ENCODE measurements at places on chromosomes 16 and 17.

GRCh38 chr16:50509521-50510341 lies 38.5 kb upstream of the NKD1 start:
- DNase-seq: peak; percentile 24

- peak; percentile 37 for DNase-seq
These were observed 919.1 kb upstream of the EEF2KMT start for GRCh38 chr16:6016530-6017184.

GRCh38 chr17:61662741-61663140 lies 71.7 kb upstream of the NACA2 start:
- no peak for DNase-seq

DNA sequence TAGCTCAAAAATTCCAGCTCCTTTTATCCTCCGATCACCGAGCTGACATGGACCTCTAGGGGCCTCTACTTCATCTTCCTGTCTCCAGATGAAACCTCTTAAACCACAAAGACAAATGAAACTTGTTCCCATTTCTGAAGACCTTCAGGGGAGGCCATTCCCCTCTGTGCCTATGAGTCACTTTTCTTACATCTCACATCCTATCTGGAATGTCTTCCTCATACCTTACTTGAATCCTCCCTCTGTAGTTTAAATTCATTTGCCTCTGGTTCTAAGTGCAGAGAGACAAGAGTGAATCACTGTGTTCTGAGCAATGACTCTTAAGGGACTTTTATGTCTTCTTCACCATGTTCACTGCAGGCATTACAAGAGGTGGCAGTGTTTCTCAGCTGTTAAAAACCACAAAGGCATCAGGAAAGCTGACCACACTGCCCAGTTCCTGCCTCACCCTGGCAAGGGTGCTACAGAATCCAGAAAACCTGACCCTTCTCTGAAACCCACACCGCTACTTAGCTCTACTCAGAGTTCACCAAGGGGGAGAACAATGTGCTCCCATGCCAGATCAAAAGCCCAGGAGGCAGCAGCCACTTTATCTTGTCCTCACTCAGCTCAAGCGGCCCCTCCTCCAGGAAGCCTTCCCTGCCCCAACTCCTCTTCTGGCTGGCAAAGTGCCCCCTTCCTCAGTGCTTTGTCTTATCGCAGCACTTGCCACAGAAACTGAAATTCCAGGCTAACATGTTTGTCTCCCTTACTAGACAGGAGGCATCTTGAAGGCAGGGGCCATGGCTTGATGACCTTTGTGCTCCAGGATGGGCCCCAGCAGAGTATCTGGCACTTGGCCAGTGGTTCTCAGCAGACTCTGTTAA lies 6.4 kb downstream of the CUEDC1 start:
- DNase-seq: peak; percentile 66

- DNase-seq: no peak
These were observed 20.9 kb downstream of the CCDC182 start for GRCh38 chr17:57724026-57724728.

- DNase-seq: no peak
These were observed 18.2 kb downstream of the METTL9 start for GRCh38 chr16:21617607-21618006.

DNA sequence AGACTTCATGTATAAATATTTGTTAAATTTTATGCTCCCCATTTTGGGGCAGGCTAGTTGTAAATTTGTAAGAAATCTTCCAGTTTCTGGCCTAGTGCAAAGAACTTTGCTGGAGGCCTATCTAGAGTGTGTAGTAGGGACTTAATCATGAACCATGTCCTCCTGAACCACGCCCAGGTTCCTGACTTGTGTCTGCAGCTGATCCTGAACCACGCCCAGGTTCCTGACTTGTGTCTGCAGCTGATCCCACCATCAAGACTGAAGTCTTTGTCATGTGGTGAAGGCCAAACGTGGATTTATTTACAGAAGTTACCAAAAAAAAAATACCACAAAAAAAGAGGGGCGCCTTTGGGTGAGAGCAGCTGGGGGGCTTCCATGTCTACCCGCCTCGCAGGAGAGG lies 33.1 kb downstream of the LMF1 start:
- DNase-seq: no peak

DNA sequence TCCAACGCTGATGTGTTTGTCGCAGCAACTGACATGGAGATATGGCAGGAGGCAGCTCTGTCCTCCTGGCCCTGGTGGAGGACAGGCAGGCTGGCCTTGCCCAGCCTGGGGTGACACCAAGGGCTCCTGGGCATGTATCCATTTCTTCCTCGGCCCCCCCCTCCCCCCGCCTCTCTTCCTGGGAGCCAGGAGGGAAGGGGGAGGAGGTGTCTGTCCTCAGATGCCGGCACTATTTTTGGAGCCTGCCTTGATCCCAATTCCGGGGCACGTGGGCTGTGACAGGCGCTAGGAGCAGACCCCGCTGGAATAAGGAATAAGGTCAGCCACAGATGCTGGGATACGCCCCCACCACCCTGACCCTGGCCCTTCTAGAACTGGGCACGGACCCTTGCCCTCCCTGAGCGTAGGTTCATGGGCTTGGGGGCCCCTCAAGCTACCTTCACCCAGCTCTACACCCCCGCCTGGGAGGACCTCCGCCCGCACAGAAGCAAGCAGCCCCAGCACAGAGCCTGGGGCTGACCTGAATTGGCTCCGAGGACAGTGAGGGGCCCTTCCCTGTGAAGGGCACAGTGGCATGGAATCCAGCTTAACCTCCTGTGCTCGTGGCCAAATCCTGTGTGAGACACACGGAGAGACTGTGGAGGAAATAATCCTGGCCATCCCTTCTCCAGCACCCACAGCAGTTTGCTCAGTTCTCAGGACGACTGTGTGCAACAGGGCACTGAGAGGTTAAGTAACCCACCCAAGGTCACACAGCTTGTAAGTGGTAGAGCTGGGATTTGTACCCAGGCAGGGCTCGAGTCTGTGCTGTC lies 24.1 kb downstream of the SEC14L5 start:
- DNase-seq: no peak

- peak; percentile 38 for DNase-seq
These were observed 1.3 kb downstream of the SERPINF1 start for GRCh38 chr17:1762901-1763898.

DNA sequence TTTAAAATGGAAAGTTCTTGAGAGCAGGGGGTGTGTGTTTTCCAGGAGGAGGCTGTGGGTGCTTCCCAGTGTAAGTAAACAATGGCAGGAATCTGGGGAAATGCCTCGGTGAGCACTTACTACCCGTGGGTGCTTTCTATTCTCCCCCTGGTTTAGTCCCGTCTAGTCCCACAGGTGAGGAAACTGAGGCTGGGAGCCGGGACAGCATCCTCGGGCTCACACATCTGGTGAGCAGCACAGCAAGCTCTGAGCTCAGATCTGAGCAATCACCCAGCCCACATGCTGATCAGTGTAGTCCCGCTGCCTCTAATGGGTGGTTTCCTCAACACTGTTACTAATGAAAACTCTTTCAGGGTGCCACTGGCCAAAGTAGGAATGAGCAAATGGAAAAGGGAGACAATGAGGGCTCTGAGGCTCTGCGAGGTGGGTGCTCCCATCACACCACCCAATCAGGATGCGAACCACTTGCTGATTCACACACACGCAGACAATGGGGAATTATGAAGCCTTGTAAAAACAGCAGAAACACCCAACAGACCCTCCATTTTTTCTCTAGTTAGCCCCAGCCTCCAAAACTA lies 202.6 kb downstream of the PARN start:
- no peak for DNase-seq

- DNase-seq: no peak
These were observed 11.8 kb downstream of the DLX4 start for GRCh38 chr17:49980703-49981197.

- peak; percentile 38 for DNase-seq
These were observed 42.5 kb downstream of the MYH3 start for GRCh38 chr17:10614536-10615155.

GRCh38 chr16:86373276-86373901 lies 136.9 kb upstream of the FOXF1 start:
- no peak for DNase-seq

GRCh38 chr16:86503830-86504229 lies 6.5 kb upstream of the FOXF1 start:
- DNase-seq: no peak

GRCh38 chr16:85891033-85891775 lies 7.8 kb upstream of the IRF8 start:
- DNase-seq: peak; percentile 31

- no peak for DNase-seq
These were observed 114.6 kb downstream of the PITPNC1 start for GRCh38 chr17:67491681-67492024.

DNA sequence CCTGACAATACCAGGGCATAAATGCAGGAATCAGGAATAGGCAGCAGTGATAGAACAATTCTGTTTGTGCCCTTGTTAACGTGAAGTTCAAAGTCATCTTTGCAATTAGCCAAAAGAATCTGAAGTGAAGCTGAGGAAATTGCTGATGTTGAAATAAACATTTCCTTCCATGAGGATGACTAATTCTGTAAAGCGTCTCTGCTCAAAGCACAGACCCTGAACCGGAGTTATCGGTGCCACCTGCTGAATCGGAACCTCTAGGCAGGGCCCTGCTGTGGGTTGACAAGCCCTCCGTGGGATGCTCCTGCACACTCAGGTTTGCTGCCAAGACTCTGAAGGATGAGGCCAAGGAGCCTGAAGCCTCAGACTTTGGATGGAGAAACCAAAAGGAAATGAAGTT lies 37.0 kb upstream of the CDH1 start:
- DNase-seq: no peak

DNA sequence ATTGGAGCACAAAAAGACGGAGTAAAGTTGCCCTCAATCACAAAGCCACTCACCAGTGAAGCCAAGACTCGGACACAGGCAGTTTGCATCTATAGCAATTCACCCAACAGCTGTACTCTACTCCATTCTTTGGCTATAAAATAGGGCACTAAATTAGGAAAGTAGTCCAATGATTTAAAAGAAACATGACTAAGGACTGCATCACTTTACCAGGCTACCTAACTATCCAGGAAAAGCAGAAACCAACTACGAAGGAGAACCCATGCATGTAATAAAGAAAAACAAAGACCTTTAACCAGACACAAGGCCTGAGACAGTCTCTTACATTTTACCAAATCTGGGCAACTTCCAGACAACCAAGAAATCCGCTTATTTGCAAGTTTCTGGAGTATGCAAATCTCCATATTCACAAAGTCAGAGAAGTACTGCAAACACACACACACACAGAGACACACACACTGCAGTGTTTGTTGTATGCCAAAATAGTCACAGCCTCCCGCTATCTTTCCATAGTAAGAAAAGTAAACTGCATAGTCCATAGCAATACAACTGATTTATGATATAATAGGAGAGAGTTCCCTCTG lies 59.8 kb downstream of the CDH11 start:
- no peak for DNase-seq

DNA sequence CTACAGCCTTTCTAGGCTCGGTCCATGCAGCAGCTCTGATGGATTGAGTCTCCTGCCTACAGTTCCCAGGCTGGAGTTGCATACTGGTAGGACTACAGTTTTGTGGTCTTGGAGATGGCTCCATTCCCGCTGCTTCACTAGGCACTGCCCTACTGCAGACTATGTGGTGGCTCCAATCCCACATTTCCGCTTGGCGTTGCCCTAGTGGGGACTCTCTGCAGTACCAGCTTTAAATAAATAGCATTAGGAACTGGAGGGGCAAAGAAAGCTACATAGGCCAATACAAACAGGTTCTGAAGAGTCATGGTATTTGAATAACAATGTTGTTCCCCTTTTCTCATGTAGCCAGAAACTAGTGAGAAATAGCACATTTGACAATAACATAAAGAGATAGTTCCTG lies 5.4 kb upstream of the GOSR2 start:
- DNase-seq: no peak

- DNase-seq: peak; percentile 14
These were observed 541 bp downstream of the ZNF18 start for GRCh38 chr17:11996722-11997146.

DNA sequence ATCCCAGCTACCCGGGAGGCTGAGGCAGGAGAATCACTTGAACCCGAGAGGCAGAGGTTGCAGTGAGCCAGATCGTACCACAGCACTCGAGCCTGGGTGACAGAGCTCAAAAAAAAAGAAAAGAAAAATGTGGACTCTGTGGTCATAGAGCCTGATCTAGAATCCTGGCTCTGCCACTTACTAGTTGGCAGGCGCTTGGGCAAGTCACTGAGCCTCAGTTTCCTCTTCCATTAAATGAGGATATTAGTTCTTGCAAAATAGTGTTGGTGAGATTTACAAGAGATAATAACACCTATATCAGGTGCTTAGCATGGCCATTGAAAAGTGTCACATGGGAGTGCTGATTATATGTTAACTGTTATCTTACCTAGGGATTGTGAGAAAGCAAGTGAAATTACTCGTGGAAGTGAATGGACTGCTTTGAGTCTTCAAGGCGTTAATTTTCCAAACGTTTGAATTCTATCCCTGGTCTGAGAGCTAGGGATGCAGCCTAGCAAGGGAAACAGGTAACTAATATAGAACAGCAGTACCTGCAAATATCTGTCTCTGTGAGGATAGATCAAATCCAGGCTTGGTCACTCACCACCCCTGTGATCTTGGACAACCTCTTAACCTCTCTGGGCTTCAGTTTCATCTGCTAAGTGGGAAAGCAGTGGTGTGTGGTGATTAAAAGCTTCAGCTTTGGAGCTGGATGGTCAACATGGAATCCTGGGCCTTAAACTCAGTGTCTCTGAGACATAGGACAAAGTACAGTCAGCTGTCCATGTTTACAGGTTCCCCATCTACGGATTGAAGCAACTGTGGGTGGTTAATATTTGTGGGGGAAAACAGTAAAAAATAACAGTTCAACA lies 953 bp upstream of the NSMCE1 start:
- DNase-seq: no peak

DNA sequence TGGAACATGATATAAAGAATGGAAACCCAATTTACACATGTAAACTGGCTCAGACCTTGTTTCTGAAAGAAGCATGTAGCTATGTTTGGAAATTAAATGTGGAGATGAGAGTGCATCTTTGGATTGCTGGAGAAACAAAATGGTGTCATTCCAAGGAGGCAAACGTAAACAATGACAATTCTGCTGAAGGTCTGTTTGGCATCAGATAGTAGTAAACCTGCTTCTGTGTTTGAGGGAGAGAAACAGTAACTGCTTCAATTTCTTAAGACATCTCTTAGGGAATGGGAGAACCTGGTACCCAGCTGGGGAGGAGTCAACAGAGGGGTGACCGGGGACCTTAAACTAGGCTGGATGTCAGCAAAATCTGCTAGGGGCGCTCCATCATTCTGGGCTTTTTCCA lies 23.5 kb downstream of the GPRC5B start:
- DNase-seq: no peak

- DNase-seq: no peak
These were observed 16.8 kb upstream of the COG7 start for GRCh38 chr16:23469814-23470213.

DNA sequence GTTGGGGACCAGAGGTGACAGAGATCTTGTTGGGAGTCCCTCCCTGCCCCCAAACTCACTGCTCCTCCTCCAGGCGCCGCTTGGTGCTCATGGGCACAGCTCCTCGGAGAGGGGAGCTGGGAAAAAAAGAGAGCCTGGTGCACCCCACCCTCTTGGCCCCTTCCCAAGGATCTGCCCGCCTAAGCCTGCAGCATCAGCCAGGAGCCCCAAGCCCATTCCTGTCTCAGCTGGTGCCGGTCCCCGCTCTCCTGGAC lies 400 bp downstream of the HCFC1R1 start:
- peak; percentile 54 for DNase-seq

- DNase-seq: no peak
These were observed 21.2 kb upstream of the SP6 start for GRCh38 chr17:47872019-47872650.

GRCh38 chr16:102060-102855 lies 24.2 kb downstream of the MPG start:
- peak; percentile 27 for DNase-seq
